ENCODE measurements at places on chromosomes 1 and 21. TPM values are rescaled to one million over a fixed set of nuclear protein-coding genes. Genes with fewer than 3 reads are reported as not detected.

GRCh38 chr1:41682845-41683625 is 198.6 kb upstream of the EDN2 start:
- H3K27ac ChIP-seq, result peak overlapping the region; percentile 10
- no peak for DNase-seq
- peaks cover 66% of the 10 kb centered on the region for H3K4me1 ChIP-seq
- no peaks in the 10 kb centered on the region for H3K27me3 ChIP-seq

- no peak overlapping the region for H3K4me3 ChIP-seq
- H3K4me1 ChIP-seq, result no peaks in the 10 kb centered on the region
- no peak overlapping the region for H3K27ac ChIP-seq
- H3K36me3 ChIP-seq, result peaks cover 7% of the 10 kb centered on the region
- DNase-seq, result no peak
Measured at GRCh38 chr1:22500471-22500870, 48.8 kb downstream of the ZBTB40 start.

GRCh38 chr21:31498985-31499384 is 154.9 kb upstream of the TIAM1 start:
- no peaks in the 10 kb centered on the region for H3K4me1 ChIP-seq
- no peak overlapping the region for H3K27ac ChIP-seq
- DNase-seq, result no peak
- no peaks in the 10 kb centered on the region for H3K36me3 ChIP-seq

GRCh38 chr1:13583966-13584791 is 547 bp downstream of the PDPN start:
- no peak overlapping the region for H3K27ac ChIP-seq
- H3K27me3 ChIP-seq, result peaks cover 13% of the 10 kb centered on the region
- no peaks in the 10 kb centered on the region for H3K36me3 ChIP-seq
- DNase-seq, result no peak
- H3K4me1 ChIP-seq, result no peaks in the 10 kb centered on the region

DNA sequence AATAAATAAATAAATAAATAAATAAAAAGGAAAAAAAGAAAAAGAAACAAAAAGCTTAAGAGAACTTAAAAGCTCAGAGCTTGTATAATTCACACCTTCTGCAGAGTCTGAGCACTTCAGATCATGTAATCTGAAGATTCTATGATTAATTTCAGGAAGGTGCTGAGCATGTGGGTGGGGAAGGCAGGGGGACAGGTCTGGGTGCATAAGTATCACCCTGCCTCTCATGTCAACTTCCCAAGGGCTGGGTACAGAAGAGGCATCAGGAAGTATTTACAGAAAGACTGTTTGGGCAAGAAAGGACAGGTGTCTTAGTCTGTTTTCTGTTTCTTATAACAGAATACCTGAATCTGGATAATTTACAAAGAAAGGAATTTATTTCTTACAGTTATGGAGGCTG is 20.4 kb upstream of the PADI2 start:
- H3K36me3 ChIP-seq, result no peaks in the 10 kb centered on the region
- H3K27me3 ChIP-seq, result peaks cover 5% of the 10 kb centered on the region
- DNase-seq, result no peak
- H3K4me1 ChIP-seq, result no peaks in the 10 kb centered on the region

Gene LCE6A
- total RNA-seq, result not detected

GRCh38 chr1:175146529-175147213 is 45.9 kb downstream of the KIAA0040 start:
- no peaks in the 10 kb centered on the region for H3K4me1 ChIP-seq
- peaks cover 2% of the 10 kb centered on the region for H3K27me3 ChIP-seq
- no peak overlapping the region for H3K4me3 ChIP-seq
- DNase-seq, result peak; percentile 44
- H3K36me3 ChIP-seq, result no peaks in the 10 kb centered on the region
- no peak overlapping the region for H3K27ac ChIP-seq

Gene UBL4B
- not detected for total RNA-seq

Gene WDR64
- total RNA-seq, result not detected

Data from CD8-positive, alpha-beta memory T cell (primary cell).